ENCODE measurements at places on chromosomes 2 and 18.

- DNase-seq: peak; percentile 57
Measured at GRCh38 chr2:9394816-9395215, 28.5 kb downstream of the ITGB1BP1 start.

GRCh38 chr2:165182029-165182428 lies 21.8 kb downstream of the SCN3A start:
- DNase-seq: no peak

GRCh38 chr18:28313602-28314001 lies 136.7 kb upstream of the CDH2 start:
- no peak for DNase-seq

GRCh38 chr18:78893281-78894032 lies 86.2 kb upstream of the SALL3 start:
- DNase-seq: no peak

- DNase-seq: no peak
Measured at GRCh38 chr2:44834656-44835055, 106.8 kb upstream of the SIX3 start.

GRCh38 chr2:137670111-137670510 lies 294.2 kb upstream of the HNMT start:
- no peak for DNase-seq

GRCh38 chr2:109467701-109468100 lies 146.1 kb downstream of the SEPTIN10 start:
- peak; percentile 20 for DNase-seq

- DNase-seq: no peak
Measured at GRCh38 chr2:65671670-65672242, 239.4 kb upstream of the SPRED2 start.

- no peak for DNase-seq
Measured at GRCh38 chr18:31273812-31274527, 44.0 kb upstream of the DSG1 start.

- DNase-seq: no peak
Measured at GRCh38 chr2:36235882-36236281, 119.7 kb upstream of the CRIM1 start.

DNA sequence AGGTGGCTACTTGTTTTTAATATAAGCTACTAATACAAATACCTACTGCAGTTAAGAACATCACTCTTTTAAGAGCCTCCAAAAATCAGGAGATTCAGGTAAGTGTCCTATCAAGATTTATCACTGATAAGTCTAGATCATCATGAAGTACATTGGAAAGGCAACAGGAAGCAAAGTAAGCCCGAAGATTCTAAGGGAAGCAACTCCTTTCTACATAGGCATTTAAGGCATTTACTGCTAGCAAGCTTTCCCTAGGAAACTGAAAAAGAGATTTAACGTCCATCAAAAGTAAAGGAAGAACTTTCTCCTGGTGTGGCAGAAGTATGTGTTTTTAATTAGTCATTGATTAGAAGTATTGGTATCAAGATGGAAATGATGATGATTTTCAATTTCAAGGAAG lies 3.7 kb downstream of the STK17B start:
- no peak for DNase-seq

DNA sequence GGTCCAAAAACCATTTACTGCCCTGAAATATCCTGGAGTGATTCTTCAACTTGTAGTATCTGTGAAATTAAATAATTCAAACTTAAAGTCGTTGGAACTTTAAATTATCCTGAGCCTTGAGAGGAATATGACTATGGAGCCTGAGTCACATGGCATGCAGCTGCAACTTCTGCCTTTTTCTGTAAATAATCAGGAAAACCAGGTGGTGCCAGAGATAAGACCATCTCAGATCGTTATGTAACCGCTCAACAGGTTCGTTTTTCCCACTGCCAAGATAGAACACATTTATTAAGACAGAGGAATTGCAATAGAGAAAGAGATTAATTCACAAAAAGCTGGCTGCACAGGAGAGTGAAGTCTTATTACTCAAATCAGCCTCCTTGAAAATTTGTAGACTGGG lies 876.5 kb downstream of the SUCLG1 start:
- no peak for DNase-seq

All from sigmoid colon (tissue), 7 donors.